ENCODE measurements at places on chromosomes 13 and 19.

DNA sequence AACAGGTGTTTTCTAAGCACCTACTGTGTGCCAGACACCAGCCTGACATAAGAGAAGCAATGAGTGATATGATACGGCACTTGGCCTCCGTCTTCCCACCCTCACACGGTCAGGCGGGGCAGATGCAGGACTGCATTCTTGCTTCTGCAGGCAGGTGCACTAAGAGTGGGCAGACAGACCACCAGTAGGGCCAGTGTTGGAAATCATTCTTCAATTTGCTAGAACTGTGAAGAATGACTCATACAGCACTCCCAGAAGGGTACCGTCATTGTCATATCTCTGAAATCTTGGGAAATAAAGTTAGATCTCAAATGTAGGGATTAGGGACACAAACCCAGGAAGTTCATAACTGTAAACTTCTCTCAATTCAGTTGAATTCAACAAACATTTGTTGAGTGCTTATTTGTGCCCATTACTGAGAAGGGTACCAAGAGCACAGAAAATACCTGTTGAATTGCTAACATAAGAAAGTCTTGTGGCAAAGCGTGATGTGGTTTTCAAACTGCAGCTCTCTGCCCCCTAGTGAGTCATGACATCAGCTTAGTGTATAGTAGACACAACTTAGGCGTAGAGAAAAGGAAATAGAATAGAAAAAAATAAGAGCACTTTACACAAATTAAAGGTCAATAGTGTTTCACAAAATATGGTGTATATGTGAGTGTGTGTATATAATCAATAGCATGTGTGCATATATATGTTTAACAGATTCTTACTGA, 76.1 kb downstream of the TEX26 start:
- DNase-seq = no peak

DNA sequence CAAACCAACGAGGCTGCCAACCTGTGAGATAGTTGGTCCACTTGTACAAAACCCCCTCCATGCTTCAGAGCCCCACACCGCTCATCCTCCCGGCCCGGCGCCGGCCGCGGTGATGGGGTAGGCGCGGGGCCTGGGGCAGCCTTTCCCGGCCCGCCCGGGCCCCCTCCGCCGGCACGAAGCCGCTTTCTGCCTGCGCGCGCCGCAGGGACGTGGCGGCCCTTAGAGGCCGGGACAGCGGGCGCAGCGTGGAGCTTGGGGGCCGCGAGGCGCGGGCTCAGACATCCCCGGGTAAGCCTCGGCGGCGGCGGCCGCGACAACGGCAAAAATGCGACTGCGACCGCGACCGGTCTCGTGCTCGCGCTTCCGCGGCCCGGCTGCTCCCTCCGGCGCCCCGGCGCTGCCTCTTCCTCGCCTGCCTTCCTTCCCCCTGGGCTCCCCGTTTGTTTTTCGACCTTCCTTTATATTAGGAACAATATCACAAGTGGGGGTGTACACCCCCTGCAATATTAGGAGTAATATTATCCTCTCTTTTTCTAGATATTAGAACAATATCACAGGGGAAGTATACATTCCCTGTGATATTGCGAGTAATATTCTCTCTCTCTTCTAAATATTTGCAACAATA, 53.9 kb upstream of the CEACAM21 start:
- no peak for DNase-seq

DNA sequence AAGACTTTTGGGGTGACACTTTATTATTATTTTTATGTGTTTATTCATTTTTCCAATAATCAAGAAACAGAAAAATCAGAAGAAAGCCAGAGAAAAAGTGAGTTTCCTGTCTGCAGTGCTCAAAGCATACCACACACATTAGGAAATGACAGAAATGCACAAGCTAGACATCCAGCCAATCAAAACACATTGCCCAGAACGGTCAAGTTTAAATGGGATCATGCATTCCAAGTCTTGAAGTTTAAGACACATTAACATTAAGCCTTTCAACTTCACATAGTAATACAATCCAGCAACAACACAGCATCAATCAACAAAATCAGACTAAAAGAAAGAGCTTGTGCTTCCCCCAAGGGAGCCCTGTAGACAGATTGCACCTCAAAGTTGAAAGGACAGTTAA, 28.7 kb upstream of the MEDAG start:
- no peak for DNase-seq

DNA sequence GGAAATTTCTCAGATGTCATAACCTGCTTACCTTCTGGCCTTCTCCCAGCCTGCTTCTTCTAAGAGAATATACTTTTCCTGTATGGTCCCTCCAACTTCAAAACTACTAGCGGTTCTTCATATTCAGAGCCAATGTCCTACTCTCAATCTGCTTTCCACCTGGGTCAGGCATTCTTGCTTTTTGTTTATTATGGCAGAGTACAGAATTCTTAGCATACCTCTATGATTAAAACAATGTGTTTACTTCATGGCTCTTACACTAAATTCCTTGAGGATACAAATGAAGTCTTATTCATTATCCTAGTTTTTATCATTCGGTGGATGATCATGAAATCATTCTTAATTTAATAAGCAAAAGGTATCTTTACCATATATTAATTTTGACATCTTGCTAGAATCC, 484.2 kb upstream of the SLITRK1 start:
- no peak for DNase-seq

DNA sequence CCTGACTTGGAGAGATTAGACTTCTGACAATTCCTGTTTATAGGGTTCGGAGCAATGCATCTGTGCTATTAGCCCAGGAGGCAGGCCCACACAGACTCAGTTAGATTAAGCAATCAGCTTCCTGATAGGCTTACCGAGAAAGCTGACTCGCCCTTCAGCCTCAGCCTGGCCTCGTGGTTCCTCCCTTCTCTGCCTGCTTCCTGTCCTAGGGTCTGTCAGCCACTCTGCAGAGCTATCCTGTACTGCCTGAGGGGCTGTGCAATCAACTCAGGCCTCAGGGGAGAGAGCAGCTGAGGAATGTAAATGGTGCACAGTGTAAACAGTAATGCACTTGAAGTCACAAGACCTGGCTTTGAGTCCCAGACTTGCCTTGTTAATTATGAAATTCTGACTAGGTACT, 30.7 kb downstream of the HTR2A start:
- peak; percentile 41 for DNase-seq

DNA sequence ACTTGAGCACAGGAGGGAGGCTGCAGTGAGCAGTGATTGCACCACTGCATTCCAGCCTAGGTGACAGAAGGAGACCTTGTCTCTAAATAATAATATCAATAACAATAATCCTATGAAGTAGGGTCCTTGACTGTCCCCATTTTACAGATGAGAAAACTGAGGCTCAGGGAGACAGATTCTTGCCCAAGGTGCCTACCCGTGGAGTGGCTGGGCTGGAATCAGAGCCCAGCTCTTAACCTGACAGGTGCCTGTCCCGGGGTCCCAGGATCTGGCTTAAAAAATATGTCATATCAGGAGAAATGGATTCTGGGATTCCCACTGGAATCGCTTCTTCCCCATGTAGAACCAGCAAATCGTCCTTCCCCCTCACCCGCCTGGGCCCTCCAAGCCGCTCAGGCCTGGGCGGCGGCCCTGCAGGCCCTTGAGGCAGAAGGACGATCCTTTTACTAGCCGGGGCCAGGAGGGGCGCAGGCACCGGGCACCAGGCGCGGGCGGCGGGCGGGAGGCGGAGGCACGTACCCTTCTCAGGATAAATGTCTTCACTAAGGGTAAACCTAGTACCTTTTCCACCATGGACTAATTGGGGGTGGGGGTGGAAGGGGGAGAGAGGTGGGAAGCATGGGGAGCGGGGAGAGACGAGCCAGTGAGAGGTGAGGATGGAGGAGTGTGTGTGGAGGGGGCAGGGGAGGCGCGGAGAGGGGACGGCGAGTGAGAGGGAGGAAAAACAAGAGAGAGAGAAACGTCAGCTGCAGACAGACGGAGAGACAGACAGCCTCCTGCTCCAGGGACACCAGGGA, 60.6 kb downstream of the COLGALT1 start:
- DNase-seq = no peak

DNA sequence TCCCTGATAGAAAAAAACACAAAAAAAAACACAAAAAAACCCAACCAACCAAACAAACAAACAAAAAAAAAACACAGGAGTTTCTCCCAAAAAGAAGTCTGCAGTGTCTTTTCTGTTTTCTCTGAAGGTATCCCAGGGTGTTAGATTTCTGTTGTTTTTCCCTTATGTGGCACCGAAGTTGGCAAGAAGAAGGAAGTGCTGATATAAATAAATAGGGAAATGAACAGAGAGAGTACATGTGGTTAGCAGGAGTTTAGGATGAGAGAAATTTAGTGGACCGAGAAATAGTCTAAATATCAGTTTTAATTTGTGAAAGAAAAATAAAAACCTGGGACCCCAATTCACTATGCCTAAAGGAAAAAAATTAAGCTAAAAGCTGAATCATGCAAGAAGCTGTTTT, 287.0 kb upstream of the SGCG start:
- no peak for DNase-seq

DNA sequence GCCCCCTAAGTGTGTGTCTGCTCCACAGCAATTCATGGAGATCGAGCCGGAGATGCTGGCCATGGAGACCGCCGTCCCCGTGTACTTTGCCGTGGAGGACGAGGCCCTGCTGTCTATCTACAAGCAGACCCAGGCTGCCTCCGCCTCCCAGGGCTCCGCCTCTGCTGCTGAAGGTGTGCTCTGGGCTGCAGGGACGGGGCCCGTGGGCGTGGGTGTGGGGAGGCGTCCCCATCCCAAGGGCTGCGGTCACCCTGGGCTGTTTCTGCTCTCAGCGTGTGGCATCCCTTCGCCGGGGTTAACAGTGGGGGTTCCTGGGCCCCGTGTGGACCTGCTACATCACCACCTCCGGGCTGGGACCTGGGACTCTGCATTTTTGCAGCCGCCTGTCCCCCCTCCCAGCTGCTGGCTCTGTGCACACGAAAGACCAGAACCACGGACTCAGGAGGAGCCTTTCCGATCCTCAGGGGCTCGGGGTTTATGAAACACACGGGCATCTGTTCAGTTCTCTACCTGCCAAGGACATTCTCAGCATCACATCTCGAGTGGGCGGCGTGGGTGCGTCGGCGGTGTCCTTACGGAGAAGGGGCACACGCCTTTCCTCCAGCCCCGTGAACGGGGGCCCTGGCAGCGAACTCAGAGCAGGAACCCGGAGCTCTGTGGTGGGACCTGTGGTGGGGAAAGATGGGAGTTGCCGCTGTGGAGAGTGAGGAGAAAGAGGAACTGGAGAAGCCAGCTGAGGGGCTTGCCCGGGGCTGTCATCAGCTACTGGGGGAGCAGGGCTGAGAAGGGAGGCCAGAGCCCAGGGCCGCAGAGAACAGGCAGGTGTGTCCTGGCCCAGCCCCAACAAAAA, 7.8 kb downstream of the NCLN start:
- no peak for DNase-seq

- no peak for DNase-seq
These were observed 26.8 kb downstream of the PEX11G start for GRCh38 chr19:7461841-7462629.

- DNase-seq = no peak
These were observed 2.5 kb downstream of the ZC3H4 start for GRCh38 chr19:47111006-47111621.

- no peak for DNase-seq
These were observed 19.9 kb upstream of the SGCG start for GRCh38 chr13:23160638-23161480.

DNA sequence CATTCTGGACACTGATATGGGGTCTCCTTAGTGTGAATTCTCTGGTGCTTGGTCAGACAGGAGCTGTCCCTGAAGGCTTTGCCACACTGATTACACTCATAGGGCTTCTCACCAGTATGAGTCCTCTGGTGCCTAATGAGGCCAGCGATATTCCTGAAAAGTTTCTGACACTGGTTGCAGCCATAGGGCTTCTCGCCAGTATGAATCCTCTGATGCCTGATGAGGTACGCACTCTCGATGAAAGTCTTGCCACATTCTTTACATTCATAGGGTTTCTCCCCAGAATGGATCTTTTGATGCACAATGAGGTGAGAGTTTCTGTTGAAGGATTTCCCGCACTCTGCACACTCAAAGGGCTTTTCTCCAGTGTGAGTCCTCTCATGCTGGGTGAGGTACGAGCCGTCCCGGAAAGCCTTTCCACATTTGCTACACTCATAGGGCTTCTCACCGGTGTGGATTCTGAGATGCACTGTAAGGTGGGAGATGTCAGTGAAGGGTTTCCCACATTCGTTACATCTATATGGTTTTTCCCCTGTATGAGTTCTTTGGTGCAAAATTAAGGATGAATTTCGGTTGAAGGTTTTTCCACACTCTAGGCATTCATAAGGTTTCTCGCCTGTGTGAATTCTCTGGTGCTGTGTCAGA, 22.4 kb downstream of the ZNF329 start:
- DNase-seq = no peak

GRCh38 chr13:90232291-90232690, 1115.2 kb upstream of the MIR17HG start:
- DNase-seq = no peak

GRCh38 chr13:99977912-99978798, 3.4 kb upstream of the ZIC2 start:
- no peak for DNase-seq

GRCh38 chr19:11483366-11484111, 2.7 kb upstream of the ELAVL3 start:
- DNase-seq = no peak

DNA sequence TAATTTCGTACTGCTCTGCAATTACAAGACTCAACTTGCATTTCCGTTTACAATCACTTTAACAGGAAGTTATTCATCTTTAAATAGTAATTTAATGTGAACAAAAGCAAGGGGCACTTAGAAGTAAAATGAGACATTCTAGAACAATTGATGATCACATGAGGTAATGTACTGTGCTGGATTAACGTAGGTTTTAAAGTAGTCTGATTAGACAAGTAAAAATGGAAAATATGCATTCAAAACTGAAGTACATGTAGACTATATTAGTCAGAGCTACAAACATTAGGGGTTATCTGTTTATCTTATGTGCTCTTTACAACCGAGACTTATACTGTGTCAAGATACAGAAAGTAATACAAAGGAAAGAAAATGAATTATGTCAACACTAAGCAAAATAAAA, 1528.0 kb downstream of the SLITRK5 start:
- DNase-seq = no peak

DNA sequence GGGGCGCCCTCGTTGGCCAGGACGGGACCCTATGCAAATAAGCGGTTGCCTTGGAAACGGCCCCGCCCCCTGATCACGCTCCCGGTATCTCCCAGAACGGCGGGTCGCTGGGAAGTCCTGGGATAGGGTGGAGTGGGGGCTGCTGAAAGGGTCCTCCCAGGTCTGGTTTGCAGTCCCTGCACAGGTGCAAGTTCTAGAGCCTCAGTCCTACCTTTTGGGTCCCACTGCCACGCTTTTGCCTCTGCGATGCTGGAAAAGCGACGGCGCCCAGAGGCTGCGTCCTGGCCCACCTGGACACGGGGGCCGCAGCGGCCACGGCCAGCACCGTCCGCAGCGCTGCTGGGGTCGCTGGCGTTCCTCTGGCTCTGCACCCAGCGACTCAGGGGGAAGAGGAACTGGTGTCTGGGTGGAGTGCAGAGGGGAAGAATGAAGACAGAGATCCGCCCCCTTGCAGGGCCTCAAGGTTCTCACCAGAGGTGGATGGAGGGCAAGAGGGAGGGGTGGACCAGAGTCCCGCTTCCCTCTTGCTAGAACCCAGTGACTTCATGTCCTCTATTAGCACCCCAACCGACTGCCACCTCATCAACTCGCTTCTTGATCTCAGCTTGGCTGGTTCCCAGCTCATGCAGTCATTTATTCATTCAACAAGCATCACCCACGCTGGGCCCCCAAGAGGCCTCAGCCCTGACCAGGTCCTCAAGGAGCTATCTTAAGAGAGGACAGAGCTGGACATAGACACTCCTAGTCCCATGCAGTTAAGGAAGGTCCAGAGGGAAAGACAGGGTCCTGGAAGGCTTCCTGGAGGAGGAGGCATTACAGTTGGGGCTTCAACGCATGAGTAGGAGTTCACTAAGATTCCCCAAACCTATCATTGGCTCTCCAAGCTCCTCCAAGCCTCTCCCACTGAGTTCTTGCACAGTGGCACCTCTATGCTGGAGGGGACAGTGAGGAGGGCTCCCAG, at the start of gene LRRC25:
Gene LRRC25 (minus strand): TSS at position 381 of the 961 bp plus-strand sequence. CDS start 659 bp downstream, outside the sequence.
- peak; percentile 39 for DNase-seq
